HCT116 (cell line): ENCODE measurements at places on chromosomes 1 and 21. TPM values are rescaled to one million over a fixed set of nuclear protein-coding genes. Genes with fewer than 3 reads are reported as not detected.
A peak's percentile ranks its signal among the peaks of the same experiment; 100 is the strongest.

Gene SLC16A4
- 0.20 TPM for total RNA-seq

Gene AQP10
- total RNA-seq = not detected

Gene LPAR3
- total RNA-seq = 27.2 TPM

Gene CD5L
- total RNA-seq = not detected

Gene LAMC1
- total RNA-seq = 61.2 TPM

Gene TTC22
- total RNA-seq = 1.8 TPM

Gene DYNLT4
- 0.96 TPM for total RNA-seq

Gene FCRLA
- 0.25 TPM for total RNA-seq

DNA sequence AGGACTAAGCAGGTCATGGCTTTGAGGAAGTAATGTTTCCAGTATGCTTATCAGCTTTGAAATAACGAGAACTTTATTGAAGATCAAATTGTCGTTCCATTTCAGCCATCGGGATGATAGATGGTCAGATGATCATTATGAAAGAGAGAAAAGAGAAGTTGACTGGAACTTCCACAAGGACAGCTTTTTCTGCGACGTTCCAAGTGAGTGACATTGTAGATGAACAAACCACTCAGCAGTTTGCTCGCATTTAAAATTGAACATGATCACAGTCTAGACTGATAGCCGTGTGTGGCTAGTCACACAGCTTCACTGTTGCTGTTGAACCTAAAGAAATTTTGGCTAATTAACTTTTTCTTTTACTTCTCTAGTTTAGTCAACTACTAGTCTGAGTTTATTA lies 151.1 kb downstream of the TLR5 start:
- H3K4me3 ChIP-seq = no peak overlapping the region
- no peak for DNase-seq
- no peaks in the 10 kb centered on the region for H3K36me3 ChIP-seq
- peaks cover 25% of the 10 kb centered on the region for H3K4me1 ChIP-seq
- H3K27ac ChIP-seq = no peak overlapping the region
- no peaks in the 10 kb centered on the region for H3K27me3 ChIP-seq

DNA sequence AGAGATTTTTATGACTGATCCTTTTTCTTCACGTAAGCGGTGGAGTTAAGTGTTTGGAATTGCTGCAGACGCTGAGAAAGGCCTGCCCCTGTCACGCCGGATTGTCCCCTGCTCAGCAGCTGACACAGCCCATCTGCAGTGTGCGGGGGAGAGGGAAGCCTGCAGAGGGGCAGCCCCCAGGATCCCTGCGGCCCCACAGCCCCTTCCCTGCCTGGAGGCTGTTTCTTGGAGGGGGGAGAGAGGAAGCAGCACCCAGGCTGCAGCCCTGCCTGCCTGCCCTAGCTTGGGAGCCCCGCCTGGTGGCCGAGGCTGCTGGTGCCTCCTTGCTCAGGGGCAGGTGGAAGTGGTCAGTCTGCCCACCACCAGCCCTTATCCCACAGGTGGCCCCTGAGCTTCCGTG lies 50.7 kb downstream of the PRDM16 start:
- H3K4me3 ChIP-seq = no peak overlapping the region
- no peaks in the 10 kb centered on the region for H3K4me1 ChIP-seq
- no peaks in the 10 kb centered on the region for H3K36me3 ChIP-seq
- no peak overlapping the region for H3K27ac ChIP-seq
- no peaks in the 10 kb centered on the region for H3K27me3 ChIP-seq
- no peak for DNase-seq

GRCh38 chr21:44484498-44485253 lies 29.4 kb downstream of the LRRC3 start:
- no peak for DNase-seq
- H3K4me3 ChIP-seq = no peak overlapping the region
- H3K27me3 ChIP-seq = no peaks in the 10 kb centered on the region
- H3K4me1 ChIP-seq = no peaks in the 10 kb centered on the region
- H3K27ac ChIP-seq = no peak overlapping the region

DNA sequence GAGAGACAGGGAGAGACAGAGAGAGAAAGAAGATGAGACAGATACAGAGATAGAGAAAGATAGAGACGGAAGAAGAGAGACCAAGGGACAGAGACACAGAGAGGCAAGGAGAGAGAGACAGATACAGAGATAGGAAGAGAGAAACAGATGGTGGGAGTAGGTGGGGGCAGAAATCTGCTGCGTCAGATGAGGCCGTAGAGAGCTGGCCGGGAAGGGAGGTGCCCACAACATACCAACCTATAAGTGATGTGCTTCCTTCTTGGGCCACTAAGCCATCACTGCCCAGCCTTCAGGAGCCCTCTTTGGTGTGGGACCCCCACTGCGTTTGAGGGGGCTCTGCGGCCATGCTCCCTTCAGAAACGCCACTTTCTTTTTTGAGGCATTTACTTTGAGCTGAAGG lies 307.6 kb upstream of the VAMP3 start:
- DNase-seq = no peak
- no peaks in the 10 kb centered on the region for H3K27me3 ChIP-seq
- no peaks in the 10 kb centered on the region for H3K36me3 ChIP-seq
- no peak overlapping the region for H3K27ac ChIP-seq

- no peaks in the 10 kb centered on the region for H3K36me3 ChIP-seq
- no peak for DNase-seq
- no peak overlapping the region for H3K4me3 ChIP-seq
- H3K27ac ChIP-seq = no peak overlapping the region
- H3K4me1 ChIP-seq = peaks cover 4% of the 10 kb centered on the region; the same call in 1 of the 2 replicates
These were observed 685 bp upstream of the RIPPLY3 start for GRCh38 chr21:37005548-37006485.

GRCh38 chr1:78624035-78624434 lies 3.8 kb downstream of the IFI44L start:
- DNase-seq = no peak
- H3K4me1 ChIP-seq = no peaks in the 10 kb centered on the region
- no peaks in the 10 kb centered on the region for H3K36me3 ChIP-seq
- no peak overlapping the region for H3K4me3 ChIP-seq

GRCh38 chr1:244782056-244782455 lies 53.4 kb upstream of the COX20 start:
- H3K36me3 ChIP-seq = no peaks in the 10 kb centered on the region
- peaks cover 5% of the 10 kb centered on the region; the same call in 1 of the 2 replicates for H3K4me1 ChIP-seq
- no peak for DNase-seq
- H3K4me3 ChIP-seq = no peak overlapping the region
- H3K27ac ChIP-seq = no peak overlapping the region
- no peaks in the 10 kb centered on the region for H3K27me3 ChIP-seq

- H3K27ac ChIP-seq = no peak overlapping the region
- H3K4me3 ChIP-seq = peak overlapping the region; percentile 2; the same call in 1 of the 2 replicates
- DNase-seq = no peak
- no peaks in the 10 kb centered on the region for H3K27me3 ChIP-seq
- H3K4me1 ChIP-seq = peaks cover 69% of the 10 kb centered on the region
These were observed 31.6 kb downstream of the OSBPL9 start for GRCh38 chr1:51648180-51649109.

- DNase-seq = no peak
- no peak overlapping the region for H3K27ac ChIP-seq
- no peak overlapping the region for H3K4me3 ChIP-seq
- H3K36me3 ChIP-seq = no peaks in the 10 kb centered on the region
These were observed 101.7 kb upstream of the PRMT6 start for GRCh38 chr1:106954661-106955229.

GRCh38 chr1:248786156-248786555 lies 30.6 kb upstream of the LYPD8 start:
- no peak overlapping the region for H3K27ac ChIP-seq
- no peak overlapping the region for H3K4me3 ChIP-seq
- DNase-seq = no peak
- no peaks in the 10 kb centered on the region for H3K27me3 ChIP-seq
- no peaks in the 10 kb centered on the region for H3K36me3 ChIP-seq

DNA sequence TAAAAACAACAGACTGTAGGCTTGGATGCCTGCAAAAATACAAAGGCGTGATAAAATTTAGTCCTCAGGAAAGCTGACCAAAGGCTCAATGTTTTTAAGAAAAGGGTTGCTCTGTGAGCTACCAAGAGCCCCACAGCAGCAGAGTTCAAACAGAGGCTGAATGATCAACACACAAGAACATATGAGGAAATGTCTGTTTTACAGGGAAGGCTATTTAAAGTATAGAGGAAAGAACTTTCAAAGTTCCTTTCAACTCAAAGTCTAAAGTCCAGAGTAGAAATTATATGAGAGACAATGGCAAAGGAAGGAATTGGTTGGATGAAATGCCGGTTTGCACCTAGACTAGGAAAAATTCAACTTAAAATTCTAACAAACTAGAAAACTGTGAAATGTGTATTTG lies 8.6 kb downstream of the CLSTN1 start:
- H3K36me3 ChIP-seq = no peaks in the 10 kb centered on the region
- no peak overlapping the region for H3K4me3 ChIP-seq
- DNase-seq = no peak

GRCh38 chr1:172117800-172118199 lies 276.5 kb downstream of the DNM3 start:
- no peak overlapping the region for H3K27ac ChIP-seq
- no peaks in the 10 kb centered on the region for H3K4me1 ChIP-seq
- no peak for DNase-seq
- H3K27me3 ChIP-seq = no peaks in the 10 kb centered on the region

DNA sequence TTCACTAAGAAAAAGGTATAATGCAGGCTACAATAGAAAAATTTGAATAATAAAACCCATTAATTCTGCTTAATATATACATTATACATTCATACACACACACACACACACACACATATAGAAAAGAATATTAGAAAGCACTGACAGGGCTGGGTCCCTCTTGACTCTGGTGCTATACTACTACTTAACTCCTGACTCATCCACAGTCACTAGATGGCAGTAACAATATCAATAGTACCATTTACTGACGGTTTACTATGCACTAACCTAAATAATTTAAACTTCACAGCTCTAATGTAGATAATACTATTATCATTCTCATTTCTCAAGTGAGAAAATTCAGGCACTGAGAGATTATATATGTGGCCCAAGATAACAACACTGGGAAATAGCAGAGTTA lies 87.5 kb downstream of the COP1 start:
- no peaks in the 10 kb centered on the region for H3K27me3 ChIP-seq
- H3K36me3 ChIP-seq = no peaks in the 10 kb centered on the region
- DNase-seq = peak; percentile 6
- H3K4me3 ChIP-seq = no peak overlapping the region

DNA sequence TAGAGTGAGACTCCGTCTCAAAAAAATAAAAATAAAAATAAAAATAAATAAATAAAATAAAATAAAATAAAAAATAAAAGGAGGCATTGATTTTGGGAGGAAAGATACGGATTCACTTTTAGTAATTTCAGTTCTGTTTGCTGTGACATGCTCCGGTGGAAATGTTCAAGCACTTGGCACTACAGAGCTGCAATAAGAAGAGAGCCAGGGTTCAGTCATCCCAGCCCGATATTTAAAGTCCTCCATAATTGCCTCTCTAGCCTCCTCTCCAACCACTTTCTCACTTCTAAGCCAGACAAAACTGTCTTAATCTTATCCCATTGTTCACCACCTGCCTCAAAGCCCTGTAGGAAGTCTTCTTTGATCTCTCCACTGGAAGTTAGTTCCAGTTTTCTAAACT lies 55.0 kb upstream of the MACF1 start:
- no peak for DNase-seq
- H3K27ac ChIP-seq = no peak overlapping the region
- no peak overlapping the region for H3K4me3 ChIP-seq

DNA sequence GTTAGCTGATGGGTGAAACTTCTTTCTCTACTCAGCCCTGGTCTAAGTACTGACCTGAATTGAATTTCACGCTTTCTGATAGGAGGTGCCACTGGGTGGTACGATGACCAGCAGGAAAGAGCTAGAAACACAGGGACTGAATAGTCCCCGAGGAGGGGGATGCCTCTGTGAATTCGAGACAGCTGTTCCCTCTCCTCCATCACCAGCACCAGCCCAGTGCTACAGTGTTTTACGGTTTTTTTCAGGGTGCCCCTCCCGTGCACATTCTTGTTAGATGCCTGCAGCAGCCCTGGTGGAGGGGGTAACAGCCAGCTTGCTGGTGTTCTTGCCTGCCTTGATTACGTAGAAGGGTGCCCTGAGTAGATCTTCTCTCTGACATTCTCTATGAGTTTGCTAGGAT lies 7.1 kb downstream of the HUNK start:
- no peak overlapping the region for H3K4me3 ChIP-seq
- no peak overlapping the region for H3K27ac ChIP-seq
- DNase-seq = no peak
- no peaks in the 10 kb centered on the region for H3K4me1 ChIP-seq
- no peaks in the 10 kb centered on the region for H3K36me3 ChIP-seq

- no peak for DNase-seq
- no peak overlapping the region for H3K4me3 ChIP-seq
- peaks cover 4% of the 10 kb centered on the region; the same call in 1 of the 2 replicates for H3K4me1 ChIP-seq
- H3K36me3 ChIP-seq = no peaks in the 10 kb centered on the region
These were observed 119.0 kb downstream of the ROR1 start for GRCh38 chr1:63892632-63893395.

DNA sequence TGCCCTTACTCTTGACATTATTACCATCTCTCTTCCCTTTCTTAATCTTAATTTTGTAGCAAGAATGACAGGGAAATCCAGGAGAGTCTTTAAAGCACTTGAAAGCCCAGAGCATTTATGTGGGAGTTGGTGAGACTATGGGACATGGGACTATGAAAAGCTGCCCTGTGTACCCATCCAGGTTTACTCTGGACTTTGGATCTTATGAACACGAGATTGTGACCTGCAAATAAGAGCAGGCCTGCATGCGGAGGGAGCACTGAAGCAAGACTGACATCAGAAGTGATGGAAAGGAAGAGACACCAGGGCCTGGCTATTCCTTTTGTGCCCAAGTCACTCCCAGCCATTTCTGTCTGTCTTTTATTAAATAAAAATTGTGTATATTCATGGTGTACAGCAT lies 209.6 kb downstream of the NUF2 start:
- DNase-seq = no peak
- no peak overlapping the region for H3K4me3 ChIP-seq
- no peaks in the 10 kb centered on the region for H3K4me1 ChIP-seq
